Naive thymus-derived CD8-positive, alpha-beta T cell (primary cell): ENCODE measurements at places on chromosomes 7 and 10.

GRCh38 chr7:44469461-44470134, 20.9 kb downstream of the NUDCD3 start:
- no peak for DNase-seq

GRCh38 chr7:19575909-19576557, 132.8 kb downstream of the POLR1F start:
- no peak for DNase-seq

DNA sequence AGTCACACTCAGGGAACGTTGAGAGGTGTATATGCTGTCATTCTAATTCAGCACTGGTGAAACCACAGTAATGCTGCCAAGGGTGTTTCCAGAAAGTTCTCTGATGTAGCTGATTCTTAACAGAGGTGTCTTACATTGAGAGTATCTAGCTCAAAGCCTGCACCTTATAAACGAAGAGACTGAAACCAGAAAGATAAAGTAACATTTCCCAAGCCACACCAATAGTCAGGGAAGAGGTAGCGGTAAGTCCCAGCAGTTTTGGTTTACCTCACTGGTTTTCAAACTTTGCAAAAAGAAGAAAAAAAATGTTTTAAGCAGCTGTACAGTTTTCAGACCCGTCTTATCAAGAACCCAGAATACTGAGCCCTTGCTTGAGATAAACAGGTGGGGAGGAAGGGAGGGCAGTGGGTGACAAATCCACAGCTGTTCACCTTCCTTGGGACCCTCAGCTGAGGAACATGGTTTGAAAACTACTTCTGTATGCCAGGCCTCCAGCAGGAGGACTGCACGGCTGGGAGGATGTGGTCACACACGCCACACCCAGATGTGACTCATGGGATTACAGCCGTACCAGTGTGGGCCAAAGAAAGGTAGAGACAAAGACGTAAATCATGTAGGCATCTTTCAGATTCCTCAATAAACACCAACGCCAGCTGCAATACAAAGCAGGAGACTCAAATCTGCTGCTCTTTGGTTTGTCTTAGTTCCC, 63.9 kb upstream of the GSDME start:
- peak; percentile 75 for DNase-seq

DNA sequence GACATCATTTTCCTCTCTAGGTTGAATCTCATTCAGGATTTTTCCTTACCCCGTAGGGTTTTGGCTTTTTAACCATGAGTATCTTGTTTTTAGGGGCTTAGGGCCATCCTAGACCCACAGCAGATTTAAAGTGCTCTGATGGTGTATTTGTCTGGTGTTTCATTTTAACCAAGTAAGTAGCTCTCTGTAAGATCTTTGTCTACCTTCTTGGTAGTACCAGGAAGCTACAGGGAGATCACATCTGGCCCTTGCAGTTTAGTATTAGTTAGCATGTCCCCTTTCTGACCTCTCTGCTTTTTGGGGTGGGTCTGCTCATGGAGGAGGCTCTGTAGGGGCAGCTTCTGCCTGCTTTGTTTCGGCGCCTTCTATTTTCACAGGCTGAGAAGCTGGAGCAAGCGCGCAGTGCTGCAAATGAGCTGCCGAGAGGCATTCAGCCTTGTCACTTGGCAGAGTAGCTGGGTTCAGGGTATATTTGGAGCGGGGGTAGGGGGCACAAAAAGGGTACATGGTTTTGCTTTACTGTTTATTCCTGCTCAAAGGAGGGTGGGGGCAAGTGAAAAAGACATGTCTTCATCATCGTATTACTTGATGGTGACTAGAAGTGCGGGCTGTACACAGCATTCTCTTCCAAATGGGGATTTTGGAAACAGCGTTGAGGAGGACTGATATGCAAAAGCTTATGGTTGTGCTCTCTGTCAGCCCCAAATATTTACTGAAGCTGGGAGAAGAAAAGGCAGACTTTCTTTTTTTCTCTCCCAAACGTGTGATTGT, 146.3 kb downstream of the CELF2 start:
- DNase-seq: no peak

DNA sequence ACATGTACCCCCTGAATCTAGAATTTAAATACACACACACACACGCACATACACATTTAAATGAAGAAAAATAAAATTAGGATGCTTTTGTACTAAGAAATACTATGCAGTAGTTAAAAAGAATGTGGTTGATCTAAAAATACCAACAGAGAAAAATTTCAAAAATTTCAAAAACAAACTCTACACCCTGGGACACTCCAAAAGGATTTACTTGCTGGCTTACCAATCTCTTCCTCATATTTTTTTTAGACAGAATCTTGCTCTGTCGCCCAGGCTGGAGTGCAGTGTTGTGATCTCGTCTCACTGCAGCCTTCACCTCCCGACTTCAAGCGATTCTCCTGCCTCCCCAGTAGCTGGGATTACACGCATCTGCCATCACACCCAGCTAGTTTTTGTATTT, 80.9 kb downstream of the HIP1 start:
- no peak for DNase-seq

DNA sequence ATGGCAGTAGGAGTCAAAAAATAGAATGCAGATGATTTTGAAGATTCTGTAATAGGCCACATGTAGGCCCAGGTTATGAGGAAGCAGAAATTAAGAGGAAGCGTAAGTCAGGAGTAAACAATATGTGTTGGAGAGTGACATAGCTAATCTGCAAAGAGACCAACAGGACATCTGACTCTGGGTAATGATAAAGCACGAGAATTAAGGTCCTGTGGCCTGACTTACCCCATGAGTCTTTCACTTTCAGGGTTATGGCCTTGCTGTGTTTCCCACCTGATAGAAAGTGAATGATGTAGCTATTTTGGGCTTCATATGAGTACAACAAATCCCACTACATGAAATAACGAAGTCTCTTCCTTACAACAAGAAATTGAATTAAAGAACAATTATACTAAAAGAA, 393.0 kb downstream of the MAGI2 start:
- DNase-seq: no peak

GRCh38 chr7:69953136-69954067, 355.1 kb downstream of the AUTS2 start:
- DNase-seq: no peak

DNA sequence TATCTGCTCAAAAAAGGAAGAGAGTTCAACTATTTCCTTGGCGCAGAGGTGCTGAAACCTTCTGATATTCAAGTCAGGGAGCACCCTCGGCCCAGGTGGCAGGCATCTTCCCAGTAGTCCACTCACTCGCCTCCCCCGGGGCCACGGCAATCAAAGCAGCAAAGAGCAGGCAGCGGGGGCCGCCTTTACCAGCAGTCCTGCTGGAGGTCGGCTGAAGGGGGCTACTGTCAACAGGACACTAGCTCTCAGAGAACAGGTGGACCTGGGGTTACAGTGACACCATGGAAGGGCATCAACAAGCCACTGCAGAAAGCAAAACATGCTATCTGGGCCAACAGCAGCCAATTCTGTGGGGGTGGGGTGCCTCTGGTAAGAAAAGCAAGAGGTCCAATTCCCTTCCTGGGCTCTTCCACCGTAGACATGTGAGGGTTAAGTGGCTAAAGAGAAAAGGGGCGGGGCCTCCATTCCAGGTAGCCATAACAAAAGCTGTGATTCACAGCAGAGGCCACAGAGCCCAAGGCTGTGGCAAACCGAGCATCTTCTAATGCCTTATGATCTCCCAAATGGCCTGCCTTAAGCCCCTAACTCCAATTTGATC, 9.4 kb downstream of the FZD9 start:
- DNase-seq: no peak

DNA sequence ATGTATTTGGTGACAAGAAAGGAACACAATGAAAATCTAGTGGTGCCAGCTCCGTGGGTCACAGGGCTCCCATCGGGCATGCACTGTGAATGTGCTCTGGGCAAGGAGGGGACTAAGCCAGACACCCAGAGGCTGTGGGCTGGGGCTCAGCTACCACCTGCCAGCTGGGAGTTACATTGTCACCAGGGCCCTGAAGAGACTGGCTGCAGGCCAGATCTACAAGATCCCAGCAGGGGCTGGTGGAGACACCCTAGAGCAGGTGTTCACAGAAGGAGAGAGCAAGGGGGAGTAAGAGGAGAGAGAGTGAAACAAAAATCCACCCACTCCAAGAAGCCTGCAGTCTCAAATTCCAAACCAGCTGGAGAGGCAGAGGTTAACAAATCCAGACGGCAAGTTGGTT, 116.6 kb upstream of the ADCY1 start:
- DNase-seq: no peak

DNA sequence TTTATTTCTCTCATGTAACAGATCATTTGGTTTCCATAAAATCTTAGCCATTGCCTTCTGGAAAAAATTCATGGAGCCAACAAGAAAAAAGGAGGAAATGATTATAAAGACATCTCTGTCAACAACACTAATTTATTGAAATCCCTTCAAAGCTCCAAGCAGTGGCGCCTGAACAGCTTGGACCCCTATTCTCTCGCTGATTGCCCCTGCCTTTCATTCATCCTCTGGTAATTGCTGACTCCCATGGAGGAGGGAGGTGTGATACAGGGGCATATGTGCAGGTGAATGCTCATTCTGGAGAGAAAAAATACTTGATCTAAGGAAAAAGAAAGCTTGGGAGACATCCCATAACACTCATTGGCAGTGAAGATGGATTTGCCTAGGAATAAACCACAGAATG, 345.5 kb downstream of the FGFR2 start:
- DNase-seq: no peak
